GM23248 (cell line): ENCODE measurements at places on chromosomes 2 and 18. TPM values are rescaled to one million over a fixed set of nuclear protein-coding genes. Genes with fewer than 3 reads are reported as not detected.

UGT1A1 gene
- not detected in 2 replicates for total RNA-seq

CCDC178 gene
- not detected in 2 replicates for total RNA-seq

NTSR2 gene
- total RNA-seq: not detected in 2 replicates

LHCGR gene
- total RNA-seq: not detected in 2 replicates

SP5 gene
- not detected in 2 replicates for total RNA-seq

MGAT5 gene
- total RNA-seq: 15.9 and 23.1 TPM in 2 replicates

DNA sequence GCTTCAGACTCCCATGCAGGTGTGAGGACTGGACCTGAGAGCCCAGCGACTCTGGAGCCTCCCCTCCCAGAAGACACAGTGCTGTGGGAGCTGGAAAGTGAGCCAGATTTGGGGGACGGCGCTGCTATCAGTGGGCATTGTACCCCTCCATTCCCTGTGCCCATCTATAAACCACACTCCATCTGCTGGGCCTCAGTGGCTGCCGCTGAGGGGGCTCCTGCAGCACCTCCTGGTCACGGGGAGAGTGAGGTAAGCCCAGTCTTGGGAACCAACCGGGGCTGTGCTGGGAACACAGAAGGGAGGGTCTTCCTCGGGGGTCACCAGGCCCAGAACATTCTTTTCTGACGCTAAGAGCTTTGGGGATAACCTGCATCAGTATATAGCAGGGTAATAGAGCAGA lies 9.5 kb downstream of the PSD4 start:
- no peaks in the 10 kb centered on the region for H3K36me3 ChIP-seq
- no peaks in the 10 kb centered on the region for H3K27me3 ChIP-seq
- no peak overlapping the region for H3K4me3 ChIP-seq
- H3K4me1 ChIP-seq: no peaks in the 10 kb centered on the region
- no peak for DNase-seq
- no peak overlapping the region for H3K27ac ChIP-seq

DNA sequence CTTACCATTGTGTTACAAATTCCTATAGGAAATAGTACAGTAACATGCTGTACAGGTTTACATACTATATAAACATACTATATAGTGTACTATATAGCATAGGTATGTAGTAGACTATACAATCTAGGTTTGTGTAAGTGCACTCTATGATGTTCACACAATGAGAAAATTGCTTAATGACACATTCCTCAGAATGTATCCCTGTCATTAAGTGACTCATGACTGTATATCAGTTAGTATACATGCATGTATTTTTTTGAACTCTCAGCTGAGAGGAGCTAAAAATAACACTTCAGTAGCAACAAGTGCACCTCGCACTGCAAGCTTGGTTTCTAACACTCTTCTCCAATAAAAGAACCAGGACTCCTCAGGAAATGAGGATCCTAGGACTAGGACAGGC lies 19.5 kb upstream of the ASXL3 start:
- H3K4me1 ChIP-seq: no peaks in the 10 kb centered on the region
- H3K36me3 ChIP-seq: no peaks in the 10 kb centered on the region
- H3K4me3 ChIP-seq: no peak overlapping the region
- H3K27me3 ChIP-seq: 0 out of 2 replicates have a peak, but pooled peaks cover 3% of the 10 kb centered on the region
- H3K27ac ChIP-seq: no peak overlapping the region

DNA sequence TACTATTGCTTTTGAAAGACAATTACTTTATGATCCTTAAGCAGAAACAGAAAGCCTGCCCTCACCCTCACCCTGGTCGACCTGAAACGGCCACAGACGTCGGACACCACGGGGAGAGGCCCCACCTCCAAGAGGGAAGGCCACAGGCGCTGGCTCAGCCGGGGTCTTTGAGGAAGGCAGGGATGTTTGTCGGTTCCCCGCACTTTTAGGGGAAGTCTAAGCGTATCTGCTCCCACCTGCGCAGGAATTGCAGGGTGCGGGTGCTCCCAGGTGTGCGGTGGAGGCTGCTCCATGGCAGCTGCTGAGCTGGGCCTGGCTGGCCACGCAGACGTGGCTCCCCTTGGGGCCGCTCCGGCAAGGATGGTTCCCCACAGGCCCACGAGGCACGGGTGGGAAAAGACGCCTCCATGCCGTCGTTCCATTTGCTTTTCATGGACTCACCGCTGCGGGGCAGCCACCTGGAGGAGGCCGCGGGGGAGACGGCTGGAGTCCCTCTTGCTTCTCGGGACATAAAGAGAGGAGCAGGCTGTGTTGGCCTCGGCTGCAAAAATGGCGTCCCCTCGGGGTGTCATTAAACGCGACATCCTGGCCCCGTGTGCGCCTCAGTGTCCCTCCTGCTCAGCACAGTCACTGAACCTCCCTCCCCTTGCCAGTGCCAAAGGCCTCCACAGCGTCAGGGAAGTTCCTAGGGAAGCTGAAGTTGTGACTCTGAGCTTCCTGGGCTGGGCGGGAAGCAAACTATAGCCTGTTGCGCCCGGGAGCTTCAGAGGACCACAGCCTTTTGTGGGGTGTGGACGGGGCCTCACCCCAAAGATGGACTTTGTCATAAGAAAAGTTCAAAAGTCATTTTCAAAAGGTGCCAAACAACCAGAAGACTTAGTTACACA lies 63.4 kb downstream of the NFATC1 start:
- H3K27me3 ChIP-seq: no peaks in the 10 kb centered on the region
- H3K4me1 ChIP-seq: peaks cover 6% of the 10 kb centered on the region; the same call in 1 of the 2 replicates
- DNase-seq: no peak
- no peak overlapping the region for H3K27ac ChIP-seq
- no peak overlapping the region for H3K4me3 ChIP-seq

- no peak overlapping the region for H3K27ac ChIP-seq
- no peaks in the 10 kb centered on the region for H3K36me3 ChIP-seq
- no peaks in the 10 kb centered on the region for H3K27me3 ChIP-seq
- H3K4me1 ChIP-seq: no peaks in the 10 kb centered on the region
- H3K4me3 ChIP-seq: no peak overlapping the region
Observed at GRCh38 chr2:155975734-155976133, 356.8 kb downstream of the NR4A2 start.
